ENCODE measurements at places on chromosomes 1 and 21. TPM values are rescaled to one million over a fixed set of nuclear protein-coding genes. Genes with fewer than 3 reads are reported as not detected.

DNA sequence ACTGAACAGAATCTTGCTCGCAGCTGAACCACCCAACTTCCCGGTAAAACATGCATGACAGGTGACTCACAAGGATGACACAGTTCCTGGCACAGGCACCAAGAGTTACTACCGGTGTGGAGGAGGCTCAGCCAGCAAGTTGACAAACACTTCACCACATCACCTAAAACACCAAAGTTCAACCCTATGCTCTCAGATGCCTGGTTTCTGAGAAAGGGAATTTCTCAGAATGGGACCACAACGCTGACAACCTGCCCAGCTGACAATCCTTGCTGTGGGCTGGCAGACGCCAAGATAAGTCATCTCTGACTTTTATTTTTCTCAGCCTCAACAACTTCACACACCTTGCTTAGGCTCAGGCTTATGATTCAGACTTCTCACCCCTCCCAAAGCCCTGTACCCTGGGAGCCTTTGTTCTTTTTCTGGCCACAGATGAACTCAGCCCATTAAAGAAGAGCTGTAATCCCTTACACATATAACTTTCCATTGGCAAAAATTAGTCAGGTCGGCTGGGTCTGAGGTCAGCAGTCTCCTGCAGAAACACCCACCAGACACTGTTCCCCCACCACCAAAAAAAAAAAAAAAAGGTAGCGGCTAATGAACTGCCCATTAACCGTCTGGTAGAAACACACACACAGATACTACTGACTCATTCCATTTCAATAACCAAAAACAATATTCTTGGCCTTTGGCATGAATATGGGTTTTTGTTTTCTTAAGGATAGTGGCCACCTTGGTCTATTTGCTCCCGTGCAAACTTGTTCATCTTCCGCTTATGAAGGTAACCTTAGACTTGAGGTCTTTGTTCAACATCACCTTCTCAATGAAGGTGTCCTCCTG lies 10.8 kb upstream of the TIAM1 start:
- peak; percentile 89 for DNase-seq

Gene PPIAL4G
- not detected for total RNA-seq

Gene SELE
- not detected for total RNA-seq

GRCh38 chr1:49208712-49209111 lies 432.0 kb upstream of the BEND5 start:
- no peak for DNase-seq

Gene PGLYRP4
- not detected for total RNA-seq

GRCh38 chr1:43331688-43332087 lies 5.9 kb upstream of the MPL start:
- no peak for DNase-seq

Data from MG63 (cell line).